ENCODE measurements at places on chromosomes 11 and 22.

DNA sequence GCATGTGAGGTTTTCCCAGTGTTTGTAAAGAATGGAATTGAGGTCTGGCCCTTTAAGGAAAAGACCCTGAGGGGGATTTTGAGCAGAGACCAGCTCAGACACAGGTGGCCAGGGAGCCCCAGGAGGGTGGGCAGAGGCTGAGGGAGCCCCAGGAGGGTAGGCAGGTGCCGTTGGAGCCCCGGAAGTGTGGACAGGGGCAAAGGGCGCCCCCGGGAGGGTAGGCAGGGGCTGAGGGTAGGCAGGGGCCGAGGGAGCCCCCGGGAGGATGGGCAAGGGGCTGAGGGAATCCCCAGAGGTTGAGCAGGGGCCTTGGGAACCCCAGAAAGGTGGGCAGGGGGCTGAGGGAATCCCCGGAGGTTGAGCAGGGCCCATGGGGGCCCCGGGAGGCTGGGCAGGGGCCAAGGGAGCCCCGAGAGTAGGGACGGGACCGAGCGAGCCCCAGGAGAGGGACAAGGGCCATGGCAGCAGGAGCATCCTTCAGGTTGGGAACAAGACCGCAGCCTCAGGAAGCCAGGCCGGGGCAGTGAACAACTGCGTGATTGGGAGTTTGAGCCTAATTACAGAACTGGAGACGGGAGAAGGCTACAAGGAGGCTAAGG lies 292.0 kb downstream of the BRD1 start:
- no peak for DNase-seq

- no peak for DNase-seq
Measured at GRCh38 chr11:119706029-119706428, 23.0 kb downstream of the NECTIN1 start.

DNA sequence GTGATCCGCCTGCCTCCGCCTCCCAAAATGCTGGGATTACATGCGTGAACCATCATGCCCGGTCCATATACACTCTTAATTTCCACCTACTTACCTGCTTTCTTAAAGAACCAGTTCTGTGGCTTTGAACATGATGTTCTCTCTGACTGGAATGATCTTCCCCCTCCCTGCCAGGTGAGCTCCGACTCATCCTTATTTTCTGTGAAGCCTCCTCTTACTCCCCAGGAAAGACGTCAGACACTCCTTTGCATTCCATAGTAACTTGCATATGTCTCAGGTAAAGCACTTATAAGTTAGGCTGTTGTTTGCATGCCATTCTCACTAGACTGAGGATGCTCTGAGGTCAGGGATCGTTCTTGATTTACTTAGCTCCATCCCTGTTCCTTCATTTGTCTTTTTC lies 91.8 kb upstream of the RAB1B start:
- DNase-seq: no peak

GRCh38 chr22:40748388-40749355 lies 69.4 kb downstream of the MCHR1 start:
- no peak for DNase-seq

DNA sequence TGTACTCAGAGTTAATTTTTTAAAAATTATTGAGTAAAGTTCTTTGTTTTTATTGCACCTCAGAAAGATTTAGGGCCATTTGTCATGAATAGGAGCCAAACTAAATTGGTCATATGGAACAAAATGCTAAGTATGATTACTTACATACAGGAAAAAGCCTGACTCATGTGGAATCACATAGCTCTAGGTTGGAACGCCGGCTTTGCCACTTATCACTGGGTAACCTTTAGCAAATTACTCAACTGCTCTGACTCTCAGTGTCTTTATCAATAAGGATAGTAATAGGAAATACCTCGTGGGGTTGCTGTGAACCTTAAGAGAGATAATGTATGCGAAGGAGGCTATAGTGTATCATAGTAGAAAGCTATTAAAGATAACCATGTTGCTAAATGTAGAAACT lies 638.5 kb downstream of the NELL1 start:
- DNase-seq: no peak

- DNase-seq: no peak
Measured at GRCh38 chr11:70169127-70169526, 34.0 kb upstream of the FADD start.

GRCh38 chr11:86475027-86475426 lies 100.3 kb downstream of the CCDC81 start:
- no peak for DNase-seq

GRCh38 chr22:45125188-45125587 lies 38.5 kb upstream of the NUP50 start:
- no peak for DNase-seq

DNA sequence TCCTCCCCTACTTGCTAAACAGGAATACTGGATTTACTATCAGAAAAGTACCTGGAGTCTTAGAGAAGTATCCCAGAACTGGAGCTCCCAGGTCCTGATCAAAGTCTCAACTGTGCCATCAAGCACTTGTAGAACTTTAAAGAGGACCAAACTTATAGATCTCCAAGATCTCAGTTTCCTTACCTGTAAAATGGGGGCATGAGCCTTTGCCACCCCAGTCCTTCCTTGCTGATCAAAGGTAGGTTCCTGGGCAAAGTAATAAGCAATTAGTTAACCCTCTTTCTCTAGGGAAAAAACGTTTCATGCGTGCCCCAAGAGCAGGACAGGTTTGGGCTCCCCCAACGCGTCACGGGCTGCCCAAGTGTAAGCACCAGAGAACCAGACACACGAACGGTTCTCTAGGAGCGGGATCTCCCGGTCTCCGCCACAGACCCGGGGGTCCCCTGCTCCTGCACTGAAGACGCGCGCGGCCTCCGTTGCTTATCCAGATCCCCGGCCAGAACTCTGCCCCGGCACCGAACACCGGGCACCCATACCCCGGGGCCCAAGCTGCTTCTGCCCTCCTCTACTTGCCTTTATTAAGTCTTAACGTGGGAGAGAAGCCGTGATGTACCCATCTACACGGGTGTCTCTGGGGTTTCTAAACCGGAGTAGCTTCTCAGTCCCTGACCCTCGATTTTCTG lies 505 bp downstream of the ZNF214 start:
- DNase-seq: no peak

GRCh38 chr11:75946531-75947530 lies 131.8 kb downstream of the UVRAG start:
- DNase-seq: no peak
